ENCODE measurements at places on chromosomes 11 and 22.

DNA sequence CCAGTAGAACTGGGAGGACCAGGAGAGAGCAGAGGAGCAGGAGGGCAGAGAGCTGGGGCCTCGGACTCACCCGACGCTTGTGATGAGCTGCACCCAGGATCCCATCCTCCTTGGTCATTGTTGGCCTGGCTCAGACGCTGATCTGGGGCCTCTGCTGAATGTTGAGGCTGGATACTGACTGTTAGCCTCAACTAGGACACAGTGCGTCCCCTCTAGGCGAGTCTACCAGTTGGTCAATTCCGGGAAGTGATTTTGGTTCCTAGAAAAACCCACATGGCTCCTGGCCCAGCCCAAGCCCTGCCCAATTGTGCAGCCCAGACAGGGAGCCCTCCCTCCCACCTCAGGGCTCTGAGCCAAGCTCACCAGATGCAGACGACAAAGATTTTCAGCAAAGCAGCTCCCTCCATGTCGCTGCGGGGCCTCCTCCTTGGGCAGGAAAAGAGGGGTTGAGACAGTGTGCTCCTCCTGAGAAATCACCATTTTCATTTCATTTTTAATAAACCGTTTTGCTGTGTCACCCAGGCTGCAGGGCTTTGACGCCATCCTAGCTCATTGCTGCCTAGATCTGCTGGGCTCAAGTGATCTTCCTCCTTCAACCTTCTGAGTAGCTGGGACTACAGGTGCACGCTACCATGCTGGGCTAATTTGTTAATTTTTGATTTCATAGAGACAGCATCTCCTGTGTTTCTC, at the start of gene APOL4:
TSS of gene APOL4 (minus strand) at position 180 of the 690 bp plus-strand sequence. CDS start at position 105, 75 bp downstream.
- DNase-seq: peak; percentile 98

- no peak for DNase-seq
Observed at GRCh38 chr11:10857459-10857708, 469 bp downstream of the ZBED5 start.

DNA sequence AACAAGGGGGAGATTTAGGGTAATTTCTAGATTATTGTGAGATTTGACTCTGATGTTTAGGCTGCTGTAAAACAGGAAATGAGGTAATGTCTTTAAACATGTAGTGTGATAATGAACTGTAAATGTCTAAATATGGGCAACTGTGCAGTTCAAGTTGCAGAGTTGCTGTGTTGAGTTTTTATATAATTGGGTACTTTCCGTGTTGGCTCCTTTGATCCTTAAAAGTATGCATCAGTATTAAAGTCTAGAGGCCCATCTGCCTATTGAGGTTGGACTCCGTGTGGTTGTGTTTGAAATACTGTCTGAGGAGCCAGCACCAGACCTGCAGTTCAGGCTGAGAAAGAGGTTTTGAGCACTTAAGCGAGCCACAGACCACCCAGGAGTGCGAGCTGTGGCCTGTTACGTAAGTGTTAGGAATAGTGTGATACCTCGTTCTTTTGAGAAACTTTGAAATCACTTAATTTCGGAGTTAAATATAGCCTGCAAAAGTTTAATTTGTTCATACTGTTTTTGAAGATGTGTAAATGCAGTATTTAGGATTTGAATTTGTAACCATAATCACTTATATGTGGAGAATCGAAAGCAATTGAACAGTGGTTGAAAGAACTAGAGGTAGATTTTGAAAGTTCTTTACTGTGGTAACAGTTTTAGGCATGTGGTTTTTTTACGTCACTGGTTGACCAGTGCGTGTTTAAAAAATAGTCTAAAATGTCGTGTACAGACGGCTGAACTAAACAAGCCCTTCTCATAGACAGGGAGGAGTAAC, 9.0 kb downstream of the FAM118A start:
- DNase-seq: peak; percentile 11

DNA sequence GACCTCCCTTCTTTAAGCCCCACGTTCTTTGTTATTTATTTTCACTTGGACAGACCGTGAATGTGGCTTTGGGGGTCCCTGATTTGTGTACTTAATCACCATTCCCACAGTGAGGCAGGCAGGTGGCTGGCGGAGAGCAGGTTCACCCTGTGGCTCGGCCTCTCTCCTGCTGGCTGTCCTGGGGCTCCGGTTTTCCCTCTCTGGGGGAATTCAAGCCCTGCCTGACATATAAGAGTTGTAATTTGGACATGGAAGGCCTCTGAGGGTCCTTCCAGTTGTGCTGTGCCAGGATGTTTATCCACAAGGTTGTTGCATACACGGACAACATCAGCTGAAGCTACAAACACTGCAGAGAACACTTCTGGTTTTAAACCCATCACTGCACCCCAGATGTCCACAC, 824.5 kb downstream of the TBC1D22A start:
- DNase-seq: no peak

GRCh38 chr11:62613291-62613778, 278 bp downstream of the ROM1 start:
- DNase-seq: no peak

Data from OCI-M1 (cell line).